ENCODE measurements at places on chromosomes 6 and 20.

GRCh38 chr6:6866656-6867403 lies 240.9 kb upstream of the RREB1 start:
- DNase-seq: no peak

GRCh38 chr6:68958327-68958726 lies 323.2 kb downstream of the ADGRB3 start:
- DNase-seq: no peak

DNA sequence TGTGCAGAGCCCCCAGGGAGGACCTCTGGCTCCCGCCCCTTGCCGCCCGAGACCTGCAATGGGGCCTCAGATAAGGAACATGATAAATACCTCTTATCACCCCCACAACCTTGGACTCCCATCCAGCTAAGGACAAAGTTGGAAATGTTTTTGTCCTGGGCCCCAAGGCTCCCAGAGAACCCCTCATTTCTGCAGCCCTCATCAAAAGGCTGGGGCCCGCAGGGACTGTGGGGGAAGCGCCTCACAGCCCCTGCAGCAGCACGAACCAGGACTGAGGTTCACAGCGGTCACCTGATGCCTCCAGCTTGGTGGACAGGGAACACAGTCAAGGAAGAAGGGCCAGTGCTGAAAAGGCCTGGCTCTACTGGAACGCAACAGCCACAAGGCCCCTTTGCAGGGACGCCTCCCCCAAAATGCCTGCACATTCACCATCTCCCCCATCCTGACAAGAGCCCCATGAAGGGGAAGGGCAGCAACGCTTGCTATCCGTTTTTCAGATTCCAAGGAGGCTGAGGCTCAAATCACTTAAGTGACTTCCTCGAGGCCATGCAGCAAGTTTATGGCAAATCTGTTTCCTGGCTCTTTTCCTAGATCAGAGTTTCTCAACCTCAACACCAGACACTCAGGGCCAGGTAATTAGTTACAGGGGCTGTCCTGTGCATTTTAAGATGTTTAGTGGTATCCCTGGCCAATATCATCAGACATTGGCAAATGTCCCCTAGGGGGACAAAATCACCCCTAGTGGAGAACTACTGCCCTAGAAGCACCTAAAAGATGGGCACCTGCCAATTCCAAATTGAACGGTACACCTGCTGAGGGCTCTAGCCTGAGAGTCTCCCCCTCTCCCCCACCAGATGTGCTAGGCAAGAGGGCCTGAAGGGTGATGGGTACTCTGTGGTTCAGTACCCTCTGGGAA lies 10.6 kb downstream of the TFEB start:
- DNase-seq: no peak

DNA sequence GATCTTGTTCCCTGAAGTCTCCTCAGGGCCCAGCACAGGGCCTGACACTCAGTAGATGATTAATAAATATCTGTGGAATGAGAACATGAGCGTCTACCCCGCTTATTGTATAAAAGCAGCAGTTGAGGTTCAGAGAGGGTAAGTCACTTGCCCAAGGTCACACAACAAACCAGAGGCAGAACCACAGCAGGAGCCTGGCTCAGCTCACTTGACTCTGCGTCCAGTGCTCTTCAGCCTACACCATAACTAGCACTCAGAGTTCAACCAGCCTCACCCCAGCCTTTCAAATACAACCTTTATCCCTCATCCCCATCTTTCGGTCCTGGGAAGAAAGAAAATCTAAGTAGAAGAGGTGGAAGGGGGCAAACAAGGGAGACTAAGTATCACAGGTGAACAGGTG lies 24.9 kb upstream of the NOL4L start:
- DNase-seq: no peak

Measured in stimulated activated CD4-positive, alpha-beta T cell treated with anti-CD3 and anti-CD28 coated beads, Interleukin-2, amount 100 ng/mL, for 48 hours (primary cell).